ENCODE measurements at places on chromosomes 12 and 14.

DNA sequence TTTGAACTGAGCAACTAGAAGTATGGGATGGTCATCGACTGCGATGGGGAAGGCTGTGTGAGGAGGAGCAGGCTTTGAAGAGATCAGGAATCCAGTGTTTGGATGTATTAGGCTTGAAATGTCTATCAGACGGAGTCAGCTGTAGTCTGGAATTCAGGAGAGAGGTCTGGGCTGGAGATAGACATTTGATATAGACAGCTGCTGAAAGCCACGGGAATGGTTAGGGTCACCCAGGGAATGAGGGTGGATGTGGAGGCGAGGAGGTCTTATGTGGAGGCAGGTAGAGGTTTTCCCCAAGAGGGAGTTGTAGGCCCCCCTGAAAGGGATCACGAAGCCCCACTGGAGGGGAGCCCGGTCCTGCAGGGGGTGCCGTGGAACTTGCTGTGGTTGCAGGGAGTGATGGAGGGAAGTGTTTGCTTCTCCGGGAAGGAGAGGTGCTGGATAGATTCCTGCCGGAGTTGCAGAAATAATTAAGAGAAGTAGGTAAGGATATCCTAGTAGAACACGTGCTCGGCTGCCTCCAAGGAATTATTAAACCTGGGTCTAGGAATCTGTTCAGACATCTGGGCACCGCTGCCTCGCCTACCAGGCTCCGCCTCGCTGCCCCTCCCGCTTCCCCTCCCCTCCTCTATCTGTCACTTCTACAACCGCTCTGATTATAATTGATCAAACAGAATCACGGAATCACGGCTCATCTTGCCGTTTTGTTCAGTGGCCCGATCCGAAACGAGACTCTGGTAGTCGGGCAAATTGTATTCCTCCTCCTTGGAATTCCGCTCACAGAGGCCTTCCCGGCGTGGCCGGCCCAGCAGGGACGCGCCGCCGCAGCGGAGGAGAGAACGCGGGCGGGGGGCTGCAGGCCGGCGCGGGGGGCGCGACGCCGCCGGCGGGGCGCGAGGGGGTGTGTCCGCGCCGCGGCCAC lies 826 bp upstream of the CACNA1C start:
- peaks cover 8% of the 10 kb centered on the region for H3K27me3 ChIP-seq
- H3K36me3 ChIP-seq = no peaks in the 10 kb centered on the region
- H3K4me3 ChIP-seq = no peak overlapping the region

DNA sequence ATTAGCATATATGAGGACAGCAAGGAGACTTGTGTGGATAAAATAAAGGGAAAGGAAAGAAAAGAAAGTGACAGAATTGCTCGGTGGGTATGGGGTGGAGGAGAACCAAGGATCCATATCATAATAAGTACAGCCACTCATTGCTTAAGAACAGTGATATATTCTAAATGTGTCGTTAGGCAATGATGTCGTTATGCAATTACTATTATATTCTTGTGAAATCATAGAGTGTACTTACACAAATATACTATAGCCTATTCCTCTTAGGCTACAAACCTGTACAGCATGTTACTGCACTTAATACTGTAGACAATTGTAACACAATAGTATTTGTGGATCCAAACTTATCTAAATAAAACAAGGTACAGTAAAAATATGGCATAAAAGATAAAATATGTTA lies 271.1 kb downstream of the CCER1 start:
- no peaks in the 10 kb centered on the region for H3K27me3 ChIP-seq
- H3K4me3 ChIP-seq = no peak overlapping the region
- no peak for DNase-seq
- no peaks in the 10 kb centered on the region for H3K36me3 ChIP-seq

GRCh38 chr14:96146131-96146771 lies 58.4 kb upstream of the BDKRB2 start:
- DNase-seq = no peak
- no peaks in the 10 kb centered on the region for H3K4me1 ChIP-seq
- no peak overlapping the region for H3K4me3 ChIP-seq
- H3K36me3 ChIP-seq = no peaks in the 10 kb centered on the region

DNA sequence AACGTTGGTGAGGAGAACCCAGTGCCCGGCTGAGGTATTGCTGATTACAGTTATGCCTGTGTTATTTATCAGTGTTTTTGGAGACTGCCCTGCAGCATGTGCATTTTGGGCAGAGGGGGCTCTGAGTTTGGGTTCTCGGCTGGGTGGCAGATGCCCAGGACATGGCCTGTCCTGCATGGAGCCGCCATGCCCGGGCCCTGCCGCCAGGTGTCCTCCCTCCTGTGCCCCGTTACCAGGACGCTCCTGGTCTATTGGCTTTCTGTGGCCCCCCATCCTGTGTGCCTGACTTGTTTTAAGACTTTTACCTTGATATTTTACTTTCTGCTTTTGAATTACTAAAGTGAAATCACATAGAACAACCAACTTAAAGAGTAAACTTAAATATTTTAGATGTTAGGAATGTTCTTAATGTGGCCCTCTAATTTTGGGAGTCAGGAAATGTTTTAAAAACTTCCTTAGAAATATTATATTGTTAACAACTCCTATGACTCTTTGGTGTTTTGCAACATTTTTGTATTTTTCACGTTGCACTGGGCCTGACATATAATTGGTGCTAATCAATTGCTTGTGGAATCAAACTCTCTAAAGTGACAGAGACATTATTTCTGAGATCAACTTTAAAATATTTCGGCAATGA lies 51.8 kb downstream of the PRIMA1 start:
- no peak overlapping the region for H3K4me3 ChIP-seq
- H3K4me1 ChIP-seq = no peaks in the 10 kb centered on the region
- H3K27ac ChIP-seq = no peak overlapping the region
- DNase-seq = no peak
- no peaks in the 10 kb centered on the region for H3K36me3 ChIP-seq

GRCh38 chr12:6224550-6224949 lies 24.4 kb downstream of the CD9 start:
- H3K36me3 ChIP-seq = no peaks in the 10 kb centered on the region
- no peak overlapping the region for H3K4me3 ChIP-seq
- H3K27ac ChIP-seq = no peak overlapping the region
- no peaks in the 10 kb centered on the region for H3K27me3 ChIP-seq

Measured in liver (tissue), 10 donors.